Suprapubic skin (tissue), 4 donors: ENCODE measurements at places on chromosomes 7 and 10. TPM values are rescaled to one million over a fixed set of nuclear protein-coding genes. Genes with fewer than 3 reads are reported as not detected.

DNA sequence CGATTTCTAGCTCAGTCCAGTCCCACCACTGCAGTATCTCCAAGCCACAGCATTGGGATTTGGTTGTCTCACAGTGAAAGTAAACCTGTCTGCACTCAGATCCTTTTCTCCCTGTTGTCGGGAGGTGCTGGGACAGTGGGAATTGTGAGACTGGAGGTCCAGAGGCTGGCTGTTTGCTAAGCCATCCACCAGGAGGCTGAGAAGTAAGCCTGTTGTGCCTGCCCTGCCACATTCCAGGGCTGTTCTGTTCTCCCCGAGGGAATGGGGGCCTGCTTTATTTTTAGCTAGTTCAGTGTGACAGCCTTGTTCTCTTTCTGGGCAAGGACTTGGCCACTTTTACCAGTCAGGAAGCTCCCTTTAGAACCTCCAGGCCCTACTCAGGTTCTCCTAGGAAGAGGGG, 54.9 kb downstream of the HK1 start:
- H3K36me3 ChIP-seq: peaks cover 4% of the 10 kb centered on the region
- peak; percentile 62 for DNase-seq
- H3K4me1 ChIP-seq: peaks cover 92% of the 10 kb centered on the region

DNA sequence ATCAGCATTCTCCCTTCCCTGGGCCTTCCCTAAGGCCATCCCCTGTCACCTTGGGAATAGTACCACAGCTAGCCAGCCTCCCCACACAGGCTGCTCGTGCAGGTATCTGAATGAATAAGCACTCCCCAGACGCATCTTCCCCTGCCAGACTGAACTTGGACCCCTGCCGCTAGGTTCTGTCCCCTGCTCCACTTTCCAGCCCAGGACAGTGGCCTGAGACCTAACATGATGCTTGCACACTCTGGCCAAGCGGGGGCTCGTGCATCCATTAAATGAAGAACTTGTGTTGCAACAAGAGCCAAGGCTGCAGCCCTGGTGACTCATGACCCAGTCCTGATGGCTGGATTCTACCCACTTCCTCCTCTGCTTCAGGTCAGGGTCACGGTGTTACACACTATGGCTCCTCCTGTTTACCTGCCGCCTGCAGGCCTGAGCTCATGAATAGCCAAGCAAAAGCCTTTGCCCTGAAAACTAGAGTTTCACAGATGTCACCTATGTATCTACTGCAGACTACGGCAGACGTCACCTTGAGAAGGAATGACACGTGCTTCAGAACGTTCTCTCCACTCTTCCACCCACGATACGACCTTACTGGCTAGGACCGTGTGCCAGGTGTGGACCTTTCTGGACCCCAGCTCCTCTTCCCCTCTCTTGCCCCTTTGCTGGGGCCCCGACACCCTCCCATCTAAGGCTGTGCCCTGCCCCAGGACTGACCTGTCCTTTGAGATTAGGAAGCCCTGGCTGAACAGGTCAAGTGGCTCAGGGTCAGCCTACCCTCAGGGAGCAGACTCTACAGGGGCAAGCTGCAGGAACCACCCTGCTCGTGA, 6.5 kb downstream of the ASB13 start:
- DNase-seq: no peak
- no peaks in the 10 kb centered on the region for H3K27me3 ChIP-seq
- H3K36me3 ChIP-seq: no peaks in the 10 kb centered on the region
- no peak overlapping the region for H3K4me3 ChIP-seq
- H3K4me1 ChIP-seq: peaks cover 29% of the 10 kb centered on the region

- no peaks in the 10 kb centered on the region for H3K4me1 ChIP-seq
- no peak overlapping the region for H3K27ac ChIP-seq
- no peaks in the 10 kb centered on the region for H3K36me3 ChIP-seq
- H3K27me3 ChIP-seq: no peaks in the 10 kb centered on the region
- H3K4me3 ChIP-seq: no peak overlapping the region
- no peak for DNase-seq
These were observed 122.9 kb upstream of the ZNF716 start for GRCh38 chr7:57327081-57327480.

DNA sequence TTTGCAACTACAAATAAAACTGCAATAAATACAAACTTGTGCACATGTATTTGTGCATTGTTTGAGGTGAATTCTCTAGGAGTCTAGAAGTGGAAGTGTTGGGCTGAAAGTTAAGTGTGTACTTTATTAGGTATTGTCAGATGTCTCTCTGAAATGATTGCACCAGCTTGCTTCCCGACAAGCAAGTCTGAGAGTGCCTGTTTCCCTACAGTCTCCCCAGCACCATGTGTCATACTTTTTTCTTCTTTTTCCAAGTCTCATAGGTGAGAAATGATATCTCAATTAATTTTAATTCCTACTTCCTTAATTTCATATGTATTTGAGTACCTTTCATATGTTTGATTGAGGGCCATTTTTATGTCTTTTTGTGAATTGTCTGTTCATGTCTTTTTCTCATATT, 336.2 kb downstream of the PAXIP1 start:
- DNase-seq: no peak
- no peak overlapping the region for H3K4me3 ChIP-seq
- no peaks in the 10 kb centered on the region for H3K4me1 ChIP-seq
- H3K27ac ChIP-seq: no peak overlapping the region
- H3K36me3 ChIP-seq: no peaks in the 10 kb centered on the region

Gene FERD3L
- total RNA-seq: not detected

- H3K4me1 ChIP-seq: no peaks in the 10 kb centered on the region
- H3K27ac ChIP-seq: no peak overlapping the region
- H3K36me3 ChIP-seq: no peaks in the 10 kb centered on the region
- H3K4me3 ChIP-seq: no peak overlapping the region
- DNase-seq: no peak
These were observed 137.3 kb downstream of the PTPN20 start for GRCh38 chr10:47048526-47048905.
